ENCODE measurements at places on chromosomes 16 and 17.

- DNase-seq = no peak
These were observed 21.0 kb downstream of the LSM12 start for GRCh38 chr17:44045486-44045885.

DNA sequence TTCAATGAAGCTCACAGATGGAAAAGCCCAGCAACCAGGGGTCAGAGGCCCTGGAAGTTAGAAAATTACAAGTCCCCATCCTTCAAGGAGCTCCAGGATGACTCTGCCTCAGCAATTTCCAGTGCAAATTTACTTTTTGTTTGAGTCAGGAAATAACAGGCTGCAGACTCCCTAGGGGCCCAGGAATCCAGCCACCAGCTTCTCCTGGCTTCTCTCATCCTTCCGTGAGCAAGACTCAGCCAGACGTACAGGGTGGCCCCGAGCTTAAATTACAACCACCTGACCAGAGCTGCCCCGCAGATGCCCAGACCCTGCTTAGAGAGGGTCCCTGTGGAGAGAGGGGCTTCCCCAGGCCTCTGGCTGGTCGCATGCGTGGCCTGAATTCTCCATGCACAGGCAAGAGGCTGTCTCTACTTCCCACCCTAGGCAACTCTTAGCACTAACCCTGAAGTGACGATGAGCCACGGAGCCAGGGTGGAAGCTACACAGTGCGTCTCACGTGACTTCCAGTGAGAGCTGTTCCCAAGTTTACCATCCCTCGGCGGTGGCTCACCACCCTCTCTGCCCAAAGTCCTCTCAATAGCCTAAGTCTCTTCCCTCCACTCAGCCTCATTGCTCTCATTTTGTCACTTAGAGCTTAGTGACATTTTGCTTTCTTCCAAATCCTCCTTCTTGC, 27.1 kb downstream of the GPR142 start:
- DNase-seq = no peak

DNA sequence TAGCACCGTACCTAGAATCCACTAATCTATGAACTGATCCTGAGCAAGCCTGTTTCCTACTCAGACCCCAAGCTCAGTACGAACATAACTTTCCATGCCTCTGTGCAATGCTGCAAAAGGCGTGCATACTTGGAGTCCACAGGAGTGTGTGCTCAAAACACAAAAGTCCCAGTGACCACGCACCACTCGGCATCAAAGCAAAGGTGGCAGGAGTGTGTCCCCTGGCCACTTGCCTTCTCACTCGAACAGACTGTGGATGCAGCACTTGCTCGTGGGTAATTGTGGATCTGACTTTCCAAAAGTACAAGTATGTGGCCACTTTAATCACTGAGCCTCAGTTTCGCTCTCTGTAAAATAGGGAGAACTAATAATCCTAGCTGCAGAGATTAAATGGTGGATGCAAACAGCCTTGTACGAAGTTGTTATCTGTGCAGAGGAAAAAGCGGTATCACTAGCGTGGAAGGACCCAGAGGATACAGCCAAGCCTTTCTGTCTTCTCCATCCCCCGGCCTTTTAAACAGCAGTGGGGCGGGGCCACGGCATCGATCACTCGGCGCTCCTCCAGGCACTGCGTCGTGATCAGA, 311 bp upstream of the KDM8 start:
- no peak for DNase-seq

- DNase-seq = no peak
These were observed at the start of gene KRT222 for GRCh38 chr17:40664582-40665333. KRT222 (minus strand) TSS chr17:40665177; CDS start chr17:40665099, 78 bp downstream.

DNA sequence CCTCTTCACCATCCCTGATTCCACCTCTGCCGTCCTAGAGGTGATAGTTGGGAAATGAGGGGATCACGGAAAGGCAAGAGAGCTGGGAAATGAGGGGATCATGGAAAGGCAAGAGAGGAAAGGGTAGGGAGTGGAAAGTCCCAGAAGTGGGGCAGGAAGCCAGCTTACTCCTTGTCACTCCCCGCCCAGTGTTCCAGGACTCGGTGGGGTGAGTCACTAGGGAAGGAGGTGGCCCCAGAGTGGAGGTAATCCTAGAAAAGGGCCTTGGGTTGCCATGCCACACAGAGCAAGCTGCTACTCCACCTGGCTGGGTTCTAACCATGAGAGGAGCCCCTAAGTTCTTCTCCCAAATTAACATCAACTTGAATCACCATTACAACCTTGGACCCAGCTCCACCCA, 14.8 kb downstream of the ALOXE3 start:
- no peak for DNase-seq

GRCh38 chr17:10171122-10171571, 27.3 kb downstream of the GAS7 start:
- no peak for DNase-seq

DNA sequence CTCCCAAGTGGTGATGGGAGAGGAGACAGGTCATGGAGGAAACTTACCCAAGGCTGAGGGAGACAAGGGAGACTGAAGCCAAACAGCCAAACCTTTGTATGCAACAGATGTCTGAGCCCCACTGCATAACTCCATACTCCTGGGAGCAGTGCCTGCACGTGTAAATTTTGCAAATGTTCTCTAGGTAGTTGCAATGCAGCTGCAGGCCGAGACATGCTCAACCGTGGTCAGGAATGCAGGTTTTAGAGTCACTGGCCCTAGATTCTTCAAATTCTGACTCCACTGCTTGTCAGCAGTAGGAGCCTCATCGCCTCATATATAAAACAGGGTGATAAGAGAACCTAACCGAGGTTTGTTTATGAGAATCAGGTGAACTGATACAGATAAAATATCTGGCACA, 11.5 kb downstream of the DYNLRB2 start:
- DNase-seq = no peak

DNA sequence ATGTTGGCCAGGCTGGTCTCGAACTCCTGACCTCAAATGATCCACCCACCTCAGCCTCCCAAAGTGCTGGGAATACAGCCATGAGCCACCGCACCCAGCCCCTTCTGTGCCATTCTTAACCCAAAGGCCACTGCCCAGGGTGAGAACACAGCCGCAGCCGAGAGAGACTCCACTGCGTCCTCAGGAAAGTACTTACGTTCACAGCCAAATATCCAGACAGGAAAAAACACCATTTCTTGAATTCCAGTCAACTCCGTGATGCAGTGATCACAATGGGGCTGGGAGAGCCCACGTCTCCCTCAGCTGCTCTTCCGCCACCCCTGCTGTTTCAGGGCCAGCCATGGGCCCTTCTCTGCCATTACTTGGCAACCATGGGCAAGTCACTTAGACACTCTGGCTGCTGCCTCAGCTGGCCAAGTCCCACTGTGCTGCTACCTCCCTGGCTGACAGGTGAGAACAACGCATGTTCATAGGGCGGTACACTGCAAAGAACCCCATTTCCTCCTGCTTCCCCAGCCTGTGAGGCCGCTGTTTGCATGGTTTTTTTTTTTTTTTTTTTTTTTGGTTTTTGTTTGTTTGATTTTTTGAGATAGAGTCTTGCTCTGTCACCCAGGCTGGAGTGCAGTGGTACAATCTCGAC, 4.3 kb downstream of the CDIP1 start:
- DNase-seq = no peak

- DNase-seq = no peak
These were observed 1.3 kb downstream of the ASPSCR1 start for GRCh38 chr17:81978524-81979298.

- no peak for DNase-seq
These were observed 99.9 kb downstream of the CDK5R1 start for GRCh38 chr17:32586666-32587065.

DNA sequence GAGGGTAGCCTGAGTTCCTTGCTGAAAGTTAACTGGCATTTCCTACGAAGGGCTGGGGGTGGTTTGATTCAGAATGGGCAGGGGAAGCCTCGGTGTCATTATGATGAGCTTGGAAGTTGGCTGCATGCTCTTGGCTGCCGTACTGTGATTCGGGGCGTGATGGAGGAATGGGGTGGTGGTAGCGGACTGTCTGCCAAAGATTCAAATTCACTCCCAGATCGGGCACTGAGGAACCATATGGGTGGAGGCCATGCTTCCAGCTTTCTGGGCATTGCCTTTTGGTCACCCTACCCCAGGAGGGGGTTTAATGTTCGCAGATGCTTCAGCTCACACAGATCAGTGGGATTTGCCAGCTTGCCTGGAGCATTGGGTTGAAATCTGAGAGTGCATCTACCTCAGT, 492.8 kb upstream of the EEF2KMT start:
- no peak for DNase-seq

GRCh38 chr16:62954144-62955032, 918.1 kb upstream of the CDH8 start:
- DNase-seq = no peak

DNA sequence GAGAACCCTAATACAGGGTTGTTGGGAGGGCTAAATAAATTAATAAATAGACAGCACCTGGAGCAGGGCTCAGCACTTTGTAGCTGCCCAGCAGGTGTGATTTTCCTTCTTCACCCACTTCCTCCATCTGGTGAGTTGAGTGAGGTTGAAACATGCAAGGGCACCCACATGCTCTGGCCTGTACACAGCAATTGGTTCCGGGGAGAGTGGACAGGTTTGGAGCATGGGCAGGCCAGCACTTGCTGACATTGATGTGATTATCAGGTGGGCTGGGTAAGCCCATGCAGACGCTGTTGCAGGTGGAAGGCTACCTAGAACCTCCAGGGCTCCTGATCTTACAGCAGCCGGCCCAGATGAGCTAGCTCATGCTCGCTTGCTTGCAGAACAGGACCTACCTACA, 1.3 kb upstream of the MRTFB start:
- no peak for DNase-seq

DNA sequence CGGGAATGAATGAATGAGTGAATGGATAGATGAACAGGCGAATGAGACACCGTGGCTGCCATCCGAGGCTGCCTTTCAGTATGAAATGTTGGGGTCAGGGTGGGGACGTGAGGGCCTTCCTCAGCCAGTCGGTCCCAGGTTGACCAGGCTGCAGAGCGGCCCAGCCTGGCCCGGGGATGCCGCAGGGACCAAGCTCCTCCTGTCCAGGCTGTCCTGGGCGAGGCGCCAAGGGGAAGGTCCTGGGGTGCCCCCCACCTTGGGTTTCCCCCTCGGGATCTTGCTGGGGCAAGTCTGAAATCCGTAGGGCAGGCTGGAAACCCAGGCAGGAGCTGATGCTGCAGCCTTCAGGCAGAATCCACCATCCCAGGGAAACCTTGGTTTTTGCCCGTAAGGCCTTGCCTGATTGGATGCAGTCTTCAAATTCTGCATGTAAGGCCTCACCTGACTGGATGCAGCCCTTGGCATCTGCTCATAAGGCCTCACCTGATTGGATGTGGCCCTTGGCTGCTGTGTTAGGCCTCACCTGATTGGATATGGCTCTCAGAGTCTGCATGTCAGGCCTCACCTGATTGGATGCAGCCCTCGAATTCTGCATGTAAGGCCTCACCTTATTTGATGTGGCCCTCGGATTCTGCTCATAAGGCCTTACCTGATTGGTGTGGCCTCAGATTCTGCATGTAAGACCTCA, 61.7 kb upstream of the ZNF469 start:
- no peak for DNase-seq

DNA sequence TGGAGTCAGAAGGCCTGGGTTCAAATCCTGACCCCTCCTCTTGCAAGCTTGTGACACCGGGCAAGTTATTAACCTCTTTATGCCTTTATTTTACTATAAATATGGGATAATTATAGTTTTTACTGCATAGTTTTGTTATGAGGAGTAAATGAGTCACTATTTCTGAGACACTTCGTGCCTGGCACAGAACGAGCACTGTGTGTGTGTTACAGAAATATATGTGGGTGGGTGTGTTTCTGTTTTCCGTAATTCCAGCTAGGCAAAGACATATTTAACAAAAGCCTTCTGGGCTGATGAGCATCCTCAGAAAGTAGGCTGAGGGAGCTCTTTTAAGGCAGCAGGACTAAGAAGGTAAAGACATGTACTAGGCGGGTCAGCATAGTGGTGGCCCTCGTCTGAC, 417.9 kb downstream of the MAF start:
- DNase-seq = no peak

- DNase-seq = no peak
These were observed 917 bp upstream of the TBX2 start for GRCh38 chr17:61398721-61399130.

DNA sequence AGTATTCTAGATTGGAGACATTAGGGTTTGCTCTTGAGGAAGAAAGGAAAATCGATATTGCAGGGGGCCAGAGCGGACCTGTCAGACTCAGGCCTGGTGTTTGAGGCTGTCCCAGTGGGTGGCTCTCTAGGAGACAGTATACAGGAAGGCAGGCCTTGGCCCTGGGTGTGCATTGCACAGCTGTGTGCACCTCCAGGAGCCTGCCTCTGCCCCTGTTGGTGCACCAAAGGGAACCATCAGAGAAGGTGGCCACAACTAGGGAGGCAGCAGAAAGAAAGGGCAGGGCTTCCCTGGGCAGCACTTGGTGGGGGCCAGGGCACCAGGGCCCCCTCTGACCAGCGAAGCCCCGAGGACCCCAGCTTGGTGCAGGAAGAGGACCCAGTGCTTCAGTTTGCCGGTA, 188.0 kb downstream of the NTN1 start:
- DNase-seq = no peak

DNA sequence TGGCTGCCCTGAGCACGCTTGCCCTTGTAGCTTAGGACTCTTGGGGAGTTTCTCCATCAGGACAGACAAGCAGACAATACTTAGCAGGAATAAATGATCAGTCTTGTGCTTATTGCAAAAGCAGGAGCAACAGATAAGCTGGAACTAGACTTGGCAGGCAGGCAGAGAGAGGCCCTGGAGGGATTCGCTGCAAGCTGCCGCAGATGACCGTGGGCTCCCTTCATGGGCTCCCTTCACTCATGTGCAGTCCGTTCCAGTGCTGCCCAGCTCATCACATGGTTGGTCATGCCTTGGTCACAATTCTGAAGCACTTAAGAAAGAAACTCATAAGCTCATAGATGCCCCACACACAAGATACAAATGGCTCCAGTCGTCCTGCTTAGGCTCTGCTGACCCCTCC, 2.4 kb upstream of the SLC5A10 start:
- no peak for DNase-seq

GRCh38 chr16:74657870-74658642, 8.6 kb downstream of the RFWD3 start:
- DNase-seq = no peak

GRCh38 chr17:17750881-17751280, 69.6 kb downstream of the RAI1 start:
- no peak for DNase-seq

GRCh38 chr17:68152161-68152571, 95.7 kb upstream of the AMZ2 start:
- no peak for DNase-seq

All from SW 1271 (cell line).